ENCODE measurements at places on chromosomes 7 and 10. TPM values are rescaled to one million over a fixed set of nuclear protein-coding genes. Genes with fewer than 3 reads are reported as not detected.

TMEM254 gene
- total RNA-seq, result 7.1 TPM

GDF2 gene
- not detected for total RNA-seq

ELAPOR2 gene
- total RNA-seq, result 7.1 TPM

STEAP4 gene
- 0.19 TPM for total RNA-seq

MYH16 gene
- total RNA-seq, result not detected

DNMBP gene
- total RNA-seq, result 21.1 TPM

C7orf25 gene
- total RNA-seq, result 8.4 TPM

PARD3 gene
- 67.1 TPM for total RNA-seq

NEUROG3 gene
- not detected for total RNA-seq

VWA2 gene
- under 0.01 TPM for total RNA-seq

CADPS2 gene
- total RNA-seq, result 14.4 TPM
